ENCODE measurements at places on chromosomes 1 and 21.

DNA sequence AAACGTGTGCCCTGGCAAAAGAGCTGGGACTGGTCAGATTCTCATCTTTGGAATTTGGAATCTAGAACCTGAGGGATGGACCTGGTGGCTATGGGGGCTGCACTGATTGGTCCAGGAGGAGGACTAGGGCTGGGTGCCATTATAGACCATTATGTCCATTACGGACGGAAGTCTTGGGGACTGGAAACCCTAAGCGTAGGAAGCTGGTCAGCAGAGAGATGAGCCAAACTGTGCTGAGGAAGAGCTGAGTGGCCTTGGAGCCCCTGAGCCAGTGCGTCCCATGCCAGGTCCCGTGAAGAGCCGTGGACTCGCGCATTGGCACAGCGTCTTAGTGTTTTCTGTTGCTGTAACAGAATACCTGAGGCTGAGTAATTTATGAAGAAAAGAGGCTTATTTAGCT lies 10.0 kb downstream of the MRAP start:
- no peak for DNase-seq

- no peak for DNase-seq
Observed at GRCh38 chr1:153688736-153689328, 10.3 kb downstream of the NPR1 start.

- DNase-seq, result peak; percentile 80
Observed at GRCh38 chr1:184890539-184890973, 83.8 kb downstream of the NIBAN1 start.

GRCh38 chr1:164895026-164895912 lies 336.3 kb downstream of the PBX1 start:
- no peak for DNase-seq

DNA sequence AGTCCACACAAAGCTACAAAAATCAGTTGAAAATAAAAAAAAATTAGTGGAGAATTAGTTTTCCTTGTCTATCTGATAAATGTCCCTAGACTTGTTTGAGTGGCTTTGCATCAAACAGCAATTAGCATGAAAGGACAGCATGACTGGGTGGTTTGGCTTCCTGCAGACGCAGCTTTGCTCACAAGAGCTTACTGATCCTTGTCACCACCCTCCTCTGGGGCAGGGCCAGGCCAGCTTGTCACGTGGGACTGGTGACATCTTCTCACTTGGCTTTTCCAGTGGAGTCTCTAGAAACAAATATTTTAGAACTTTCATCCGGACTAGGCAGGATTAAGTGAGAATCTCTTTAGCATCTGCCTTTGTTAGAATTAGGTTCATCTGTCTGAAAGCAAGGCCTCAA lies 76.0 kb upstream of the OLIG2 start:
- no peak for DNase-seq

DNA sequence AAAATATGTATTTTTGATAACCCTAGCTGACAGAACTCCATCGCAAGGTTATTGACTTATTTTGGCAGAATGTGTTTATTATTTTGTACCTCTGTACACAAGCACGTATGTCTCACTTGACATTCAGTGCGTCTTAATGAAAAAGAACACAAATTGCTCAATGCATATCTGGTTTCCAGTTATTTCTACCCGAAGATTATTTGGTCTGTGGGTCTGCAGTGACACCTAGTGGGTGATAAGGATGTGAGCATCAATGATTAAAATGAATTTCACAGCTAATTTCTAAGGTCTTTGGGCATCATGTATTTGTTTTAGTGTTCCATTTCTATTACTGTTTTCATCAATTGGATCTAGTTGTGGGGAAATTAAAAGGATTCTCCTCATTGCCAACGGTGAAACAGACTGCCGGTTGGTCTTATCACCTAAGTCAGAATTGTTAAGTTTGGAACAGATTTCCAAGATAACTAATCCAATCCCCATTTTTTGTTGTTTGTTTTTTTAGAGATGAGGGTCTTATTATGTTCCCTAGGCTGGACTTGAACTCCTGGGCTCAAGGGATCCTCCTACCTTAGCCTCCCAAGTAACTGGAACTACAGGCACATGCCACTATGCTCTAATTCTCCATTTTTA lies 13.9 kb downstream of the DDX20 start:
- DNase-seq, result peak; percentile 71

All from CD4-positive, alpha-beta T cell treated with Interleukin-12 subunit alpha and Interleukin-12 subunit beta, for 1 hour (primary cell).